NCI-H460 (cell line): ENCODE measurements at places on chromosomes 12 and 14.
A peak's percentile ranks its signal among the peaks of the same experiment; 100 is the strongest.

DNA sequence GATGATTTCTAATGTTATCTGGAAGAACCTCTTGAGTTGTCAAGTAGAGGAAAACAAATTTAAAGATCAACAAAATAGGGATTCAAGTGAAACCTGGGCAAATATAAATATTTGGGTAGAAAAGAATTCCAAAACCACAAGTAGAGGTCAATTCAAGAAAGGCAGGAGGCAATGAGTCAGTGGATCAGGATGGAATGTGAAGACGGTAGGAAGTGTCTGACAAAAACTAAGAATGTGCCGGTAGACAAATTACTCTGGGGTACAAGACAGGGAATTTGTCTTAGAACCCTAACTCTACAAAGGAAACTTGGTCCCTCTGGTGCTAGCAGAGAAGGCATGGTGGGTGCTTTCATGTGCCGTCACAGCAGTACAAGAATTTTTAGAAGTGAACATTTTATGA lies 13.6 kb downstream of the ABCD2 start:
- no peak for DNase-seq

- no peak for DNase-seq
These were observed 383.6 kb downstream of the BCAT1 start for GRCh38 chr12:24565300-24565699.

DNA sequence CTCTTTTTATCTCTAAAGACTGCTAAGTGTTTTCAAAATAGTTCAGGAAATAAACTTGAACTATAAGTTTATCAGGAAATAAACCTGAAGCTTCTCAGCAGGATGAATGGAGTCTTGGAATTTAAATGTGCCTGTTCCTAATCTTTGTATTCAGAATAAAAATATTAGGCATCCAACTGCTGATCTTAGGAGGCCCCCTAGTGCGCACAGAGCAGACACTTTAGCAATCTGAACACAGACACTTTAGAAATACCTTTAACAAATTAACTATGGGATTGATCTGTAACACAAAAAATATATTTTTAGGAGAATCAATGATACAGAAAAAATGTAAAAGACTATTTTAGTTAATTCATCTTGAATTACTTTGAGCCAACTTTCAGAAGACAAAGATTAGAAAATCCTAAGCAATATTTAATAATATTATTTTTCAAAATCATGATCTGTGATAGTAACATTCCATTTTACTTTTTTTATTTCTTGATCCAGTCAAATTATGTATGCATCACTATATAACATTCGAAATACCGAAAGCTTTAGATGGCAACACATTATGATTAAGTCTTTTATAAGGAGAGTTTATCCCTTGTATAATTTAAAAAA lies 80.9 kb downstream of the SLC41A2 start:
- DNase-seq = peak; percentile 40

DNA sequence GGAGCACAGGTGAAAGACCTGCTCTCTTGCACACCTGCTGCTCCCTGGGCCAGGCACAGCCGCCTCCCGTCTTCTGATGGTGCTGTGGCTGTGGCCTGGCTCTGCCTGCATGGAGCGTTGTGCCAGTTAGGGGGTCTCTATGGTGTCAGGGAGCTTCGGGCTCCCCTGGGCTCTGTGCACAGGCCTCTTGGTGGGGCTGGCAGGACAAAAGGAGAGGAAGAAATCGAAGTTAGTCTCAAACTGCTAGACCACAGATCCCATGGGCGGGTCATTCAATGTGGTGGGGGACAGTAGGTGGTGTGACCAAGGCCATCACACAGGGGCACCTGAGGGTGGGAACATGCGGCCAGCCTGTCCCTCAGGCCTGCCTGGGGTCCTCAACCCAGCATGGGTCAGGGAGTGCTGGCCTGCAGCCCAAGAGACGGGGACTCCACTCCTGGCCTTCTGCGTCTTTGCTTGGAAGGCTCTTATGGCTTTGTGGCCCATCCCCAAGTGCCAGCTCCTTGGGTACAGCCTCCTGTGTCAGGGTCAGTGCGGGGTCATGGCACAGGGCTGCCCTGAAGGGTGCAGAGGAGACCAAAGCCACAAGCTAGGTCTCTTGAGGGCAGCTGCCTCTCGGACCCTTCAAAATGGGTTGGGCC lies 84.1 kb downstream of the KIF26A start:
- DNase-seq = no peak

- DNase-seq = peak; percentile 67
These were observed 1.8 kb downstream of the COX6A1 start for GRCh38 chr12:120439646-120440247.

DNA sequence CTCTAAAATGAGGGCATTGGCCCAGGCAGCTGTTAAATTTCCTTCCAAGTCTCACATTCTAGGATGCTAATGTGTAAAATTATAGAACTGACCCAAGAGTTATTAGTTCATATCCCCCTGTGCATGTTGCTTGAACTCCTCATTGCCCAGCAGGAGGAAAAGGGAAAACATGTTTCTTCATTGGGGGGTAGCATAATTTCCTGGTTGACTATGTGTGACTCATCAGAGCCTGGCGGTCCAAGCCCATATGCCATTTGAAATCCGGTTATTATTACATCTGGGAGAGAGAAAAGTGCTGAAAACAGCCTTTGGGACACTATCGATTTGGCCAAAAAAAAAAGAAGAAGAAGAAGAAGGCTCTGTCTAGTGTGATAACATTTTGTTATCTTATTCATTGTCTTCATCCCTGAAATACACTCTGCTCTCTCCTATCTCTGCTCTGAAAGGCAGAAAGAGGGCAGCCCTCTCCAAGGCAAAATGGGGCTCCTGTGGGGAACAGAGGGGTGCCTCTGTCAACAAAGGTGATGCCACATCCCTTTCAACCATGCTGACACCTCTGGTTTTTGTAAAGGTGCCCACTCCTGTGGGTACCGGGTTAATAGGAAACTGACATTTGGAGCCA lies 114.2 kb downstream of the DAD1 start:
- no peak for DNase-seq
